Activated CD8-positive, alpha-beta T cell treated with anti-CD3 and anti-CD28 coated beads for 36 hours (primary cell): ENCODE measurements at places on chromosomes 7 and 10.

DNA sequence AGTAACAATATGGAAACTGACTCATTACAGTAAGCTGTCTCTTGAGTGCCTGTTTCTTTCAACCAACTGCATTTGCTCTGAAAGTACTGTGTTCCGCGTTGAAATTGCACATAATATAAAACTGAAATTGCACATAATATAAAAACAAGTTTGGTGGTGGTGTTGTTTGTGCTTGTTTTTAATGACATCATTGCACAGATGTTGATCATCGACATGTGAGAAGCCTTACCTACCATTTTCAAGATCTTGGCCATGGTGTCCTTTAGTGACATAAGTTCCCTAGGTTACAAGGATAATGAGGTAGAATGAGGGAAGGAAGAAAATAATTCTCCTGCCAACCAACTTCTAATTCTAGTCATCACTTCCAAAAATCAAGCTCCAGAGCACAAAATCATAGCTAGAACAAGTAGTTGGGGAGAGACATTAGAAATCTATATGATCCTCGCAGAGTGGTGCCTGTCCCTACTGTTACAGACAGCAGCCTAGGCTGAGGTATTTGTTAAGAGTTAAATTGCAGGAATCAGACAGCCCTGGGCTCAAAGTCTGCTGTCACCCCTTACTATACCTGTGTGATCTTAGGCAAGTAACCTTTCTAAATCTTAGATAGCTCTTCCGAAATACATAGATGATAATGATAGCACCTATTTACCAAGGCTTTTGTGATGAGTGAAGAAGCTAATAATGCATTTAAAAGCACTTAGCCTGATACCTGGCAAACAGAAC, 29.3 kb downstream of the DOCK4 start:
- DNase-seq, result no peak

DNA sequence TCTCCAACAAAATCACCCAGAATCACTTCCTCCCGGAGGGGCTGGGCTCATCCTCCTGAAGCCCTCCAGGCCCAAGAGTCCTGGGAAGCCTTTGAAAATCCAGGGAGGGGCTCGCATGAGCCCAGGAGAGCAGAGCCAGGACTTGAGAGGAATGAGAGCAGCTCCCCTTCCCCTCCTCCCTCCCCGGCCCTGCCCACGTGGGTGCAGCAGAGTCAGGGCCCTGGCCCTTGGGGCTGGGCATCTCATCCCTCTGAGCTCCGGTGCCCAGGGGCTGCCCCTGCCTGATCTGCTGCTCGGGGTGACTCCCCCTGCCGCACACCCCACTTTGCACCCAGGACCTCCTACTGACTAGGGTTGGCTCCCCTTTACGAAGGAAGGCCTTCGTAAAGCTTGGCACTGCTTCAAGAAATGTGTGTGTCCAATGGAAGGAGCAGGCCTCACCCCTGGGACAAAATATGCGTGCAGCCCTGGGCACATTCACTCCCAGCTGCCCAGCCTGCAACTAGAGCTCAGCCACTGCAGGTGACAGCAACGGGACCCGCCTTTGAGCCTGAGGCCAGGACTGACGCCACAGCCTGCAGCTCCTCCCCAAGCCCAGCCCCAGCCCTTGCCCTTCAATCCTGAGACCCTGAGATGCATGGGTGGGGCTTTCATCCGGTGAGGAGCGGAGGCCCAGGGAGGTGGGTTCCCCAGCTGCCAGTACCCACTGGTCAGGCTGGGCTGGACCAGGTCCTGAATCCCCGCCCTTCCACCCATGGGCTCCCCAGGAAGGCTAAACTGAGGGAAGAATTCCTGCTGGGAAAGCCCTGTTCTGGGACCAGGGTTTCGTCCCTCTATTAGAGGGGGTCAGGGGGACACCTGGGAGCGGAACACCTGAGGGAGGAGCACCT, 21.8 kb downstream of the PWWP2B start:
- no peak for DNase-seq

DNA sequence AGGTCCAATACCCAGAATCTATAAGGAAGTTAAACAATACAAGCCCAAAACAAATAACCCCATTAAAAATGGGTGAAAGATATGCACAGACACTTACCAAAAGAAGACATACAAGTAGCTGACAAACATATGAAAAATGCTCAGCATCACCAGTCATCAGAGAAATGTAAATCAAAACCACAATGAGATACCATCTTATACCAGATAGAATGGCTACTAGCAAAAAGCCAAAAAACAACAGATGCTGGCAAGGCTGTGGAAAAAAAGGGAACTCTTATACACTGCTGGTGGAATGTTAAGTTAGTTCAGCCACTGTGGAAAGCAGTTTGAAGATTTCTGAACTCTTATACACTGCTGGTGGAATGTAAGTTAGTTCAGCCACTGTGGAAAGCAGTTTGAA, 331.1 kb downstream of the KIF20B start:
- DNase-seq, result no peak

DNA sequence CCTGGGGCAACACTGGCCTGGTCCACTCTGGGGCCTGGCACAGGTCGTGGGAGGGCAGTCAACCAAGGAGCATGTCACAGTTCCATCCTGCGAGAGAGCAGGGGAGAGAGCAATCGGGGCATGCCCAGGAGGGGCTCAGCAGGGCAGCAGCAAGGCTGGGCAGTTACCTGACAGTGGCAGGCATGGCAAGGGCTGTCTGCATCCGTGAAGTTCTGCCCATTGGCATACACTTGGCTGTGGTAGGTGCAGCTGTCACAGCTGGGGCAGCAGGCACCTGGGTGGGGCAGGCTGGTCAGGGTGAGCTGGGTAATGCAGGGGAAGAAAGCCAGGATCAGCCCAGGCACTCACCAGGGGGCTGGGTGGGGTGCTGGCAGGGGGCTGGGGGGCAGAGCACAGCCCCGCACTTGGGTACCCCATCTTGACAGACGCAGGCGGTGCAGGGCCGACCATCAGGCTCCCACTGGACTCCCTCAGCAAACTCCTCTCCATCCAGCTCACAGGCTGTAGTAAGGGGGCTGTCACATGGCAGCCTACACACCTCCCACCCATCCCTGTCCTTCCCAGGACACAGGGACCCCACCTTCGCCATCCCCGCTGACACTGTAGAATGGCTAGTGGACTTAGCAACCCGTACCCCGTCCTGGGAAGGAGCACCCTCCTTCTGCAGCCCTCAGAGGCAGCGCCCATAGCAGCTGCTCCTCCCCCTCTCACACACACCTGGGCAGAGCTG, 17.8 kb downstream of the KCP start:
- no peak for DNase-seq

- DNase-seq, result no peak
Measured at GRCh38 chr7:20798694-20799121, 12.0 kb upstream of the SP8 start.
